Peyer's patch (tissue), 4 donors: ENCODE measurements at places on chromosomes 2 and 18.
A peak's percentile ranks its signal among the peaks of the same experiment; 100 is the strongest.

DNA sequence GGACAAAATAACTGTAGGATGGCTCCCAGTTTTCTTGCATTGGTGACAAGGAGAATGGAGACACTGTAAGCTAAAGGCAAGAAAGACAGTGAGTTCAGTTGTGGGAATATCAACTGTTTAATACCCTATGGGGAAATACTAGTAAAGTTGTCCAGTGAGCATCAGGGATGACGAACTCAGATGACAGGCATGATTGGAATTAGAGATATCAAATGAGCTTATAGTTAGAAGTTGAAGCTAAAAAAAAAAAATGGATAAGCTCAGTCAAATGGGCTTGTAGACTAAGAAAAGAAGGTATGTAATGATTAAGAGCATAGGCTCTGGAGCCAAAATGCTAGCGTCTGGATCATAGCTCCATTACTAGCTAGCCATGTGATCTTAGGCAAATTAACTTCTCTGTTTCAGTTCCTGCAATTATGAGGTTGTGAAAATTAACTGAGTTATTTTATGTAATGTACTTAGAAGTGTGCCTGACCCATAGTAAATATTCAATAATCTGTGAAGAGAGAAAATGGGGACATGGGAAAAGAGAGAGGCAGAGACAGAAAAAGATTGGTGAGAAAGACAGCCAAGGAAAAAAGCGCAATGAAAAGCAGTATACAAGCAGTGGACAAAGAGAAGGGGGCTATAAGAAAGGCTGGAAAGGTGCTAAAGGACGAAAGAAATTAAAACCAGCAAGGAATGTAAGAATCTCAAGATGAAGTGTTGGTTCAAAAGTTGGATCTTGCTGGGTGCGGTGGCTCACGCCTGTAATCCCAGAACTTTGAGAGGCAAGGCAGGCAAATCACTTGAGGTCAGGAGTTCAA lies 95.7 kb upstream of the SLC39A10 start:
- H3K36me3 ChIP-seq: no peaks in the 10 kb centered on the region
- H3K27me3 ChIP-seq: no peaks in the 10 kb centered on the region
- peak overlapping the region; percentile 37 for H3K27ac ChIP-seq
- no peak for DNase-seq
- H3K4me1 ChIP-seq: no peaks in the 10 kb centered on the region

DNA sequence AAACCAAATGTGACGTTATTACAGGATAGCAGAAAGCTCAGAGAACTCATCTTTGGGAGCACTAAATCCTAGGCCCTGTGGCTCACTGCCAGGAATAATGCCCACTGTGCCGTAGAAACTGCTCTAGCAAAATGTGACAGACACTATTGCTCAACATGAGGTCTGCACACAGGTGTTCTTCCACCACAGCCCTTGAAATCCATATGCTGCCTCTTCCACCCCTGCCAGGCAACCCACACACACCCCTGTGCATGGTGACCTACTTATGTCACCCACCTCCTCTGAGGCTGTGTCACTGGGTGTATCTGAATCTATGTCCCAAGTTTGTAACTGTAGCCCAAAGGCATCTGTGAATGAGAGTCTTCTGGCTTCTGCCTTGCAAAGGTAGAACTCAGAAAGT lies 66.1 kb upstream of the MBOAT2 start:
- H3K4me3 ChIP-seq: no peak overlapping the region
- H3K27ac ChIP-seq: no peak overlapping the region
- no peaks in the 10 kb centered on the region for H3K4me1 ChIP-seq
- H3K36me3 ChIP-seq: no peaks in the 10 kb centered on the region
- no peak for DNase-seq
- no peaks in the 10 kb centered on the region for H3K27me3 ChIP-seq

GRCh38 chr2:218883491-218884490 lies 3.1 kb downstream of the WNT10A start:
- peaks cover 21% of the 10 kb centered on the region for H3K27me3 ChIP-seq
- H3K36me3 ChIP-seq: no peaks in the 10 kb centered on the region
- DNase-seq: peak; percentile 63
- peak overlapping the region; percentile 47 for H3K4me3 ChIP-seq
- H3K4me1 ChIP-seq: peaks cover 23% of the 10 kb centered on the region

GRCh38 chr2:21891191-21891590 lies 767.4 kb downstream of the TDRD15 start:
- DNase-seq: no peak
- no peak overlapping the region for H3K27ac ChIP-seq
- no peaks in the 10 kb centered on the region for H3K4me1 ChIP-seq
- H3K27me3 ChIP-seq: no peaks in the 10 kb centered on the region
